AG04450 (cell line): ENCODE measurements at places on chromosomes 7 and 10.

GRCh38 chr7:27161721-27162560 lies 3.4 kb downstream of the HOXA9 start:
- DNase-seq = no peak

GRCh38 chr7:2120841-2121830 lies 111.6 kb downstream of the MAD1L1 start:
- DNase-seq = no peak

DNA sequence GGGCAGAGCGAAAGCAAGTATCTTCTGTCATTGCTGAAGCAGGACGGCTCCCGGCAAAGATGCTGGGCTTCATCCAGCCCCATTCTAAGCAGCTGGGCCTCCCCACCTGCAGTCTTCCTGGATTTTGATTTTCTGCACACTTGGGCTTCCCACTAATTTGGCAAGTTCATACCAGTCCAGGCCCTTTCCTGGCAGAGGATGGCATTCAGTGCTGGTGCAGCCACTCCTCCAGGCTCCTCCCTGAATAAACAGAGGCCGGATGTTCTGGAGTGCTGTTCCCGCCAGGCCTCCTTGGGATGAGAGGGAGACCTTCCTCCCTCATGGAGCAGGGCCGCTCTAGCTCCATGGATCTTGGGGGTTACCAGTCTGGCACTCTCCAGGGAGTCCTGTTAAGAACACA lies 3.4 kb downstream of the BAG3 start:
- DNase-seq = no peak

GRCh38 chr10:125158275-125158600 lies 2.1 kb downstream of the CTBP2 start:
- no peak for DNase-seq

GRCh38 chr7:41584746-41585145 lies 118.1 kb downstream of the INHBA start:
- DNase-seq = no peak

GRCh38 chr10:1425879-1426278 lies 311.4 kb downstream of the ADARB2 start:
- DNase-seq = no peak

DNA sequence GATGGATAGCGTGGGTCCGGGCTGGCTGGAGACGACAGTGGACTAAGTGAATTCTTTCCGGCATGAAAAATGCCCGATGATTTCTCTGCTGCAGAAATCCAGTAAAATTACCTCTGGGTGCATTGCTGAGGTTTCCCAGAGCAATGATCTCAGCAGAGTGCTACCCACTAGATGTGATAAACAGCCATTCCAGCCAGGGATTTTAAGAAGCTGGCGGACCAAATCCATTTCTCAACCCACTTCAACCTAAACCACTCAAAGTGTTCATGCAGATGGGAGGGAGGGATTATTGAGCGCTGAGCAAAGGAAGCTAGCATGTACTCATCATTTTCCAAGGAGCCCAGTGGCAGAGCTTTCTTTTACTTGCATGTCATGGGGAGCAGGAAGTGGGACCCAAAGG lies 116.7 kb downstream of the PRKCQ start:
- DNase-seq = no peak

DNA sequence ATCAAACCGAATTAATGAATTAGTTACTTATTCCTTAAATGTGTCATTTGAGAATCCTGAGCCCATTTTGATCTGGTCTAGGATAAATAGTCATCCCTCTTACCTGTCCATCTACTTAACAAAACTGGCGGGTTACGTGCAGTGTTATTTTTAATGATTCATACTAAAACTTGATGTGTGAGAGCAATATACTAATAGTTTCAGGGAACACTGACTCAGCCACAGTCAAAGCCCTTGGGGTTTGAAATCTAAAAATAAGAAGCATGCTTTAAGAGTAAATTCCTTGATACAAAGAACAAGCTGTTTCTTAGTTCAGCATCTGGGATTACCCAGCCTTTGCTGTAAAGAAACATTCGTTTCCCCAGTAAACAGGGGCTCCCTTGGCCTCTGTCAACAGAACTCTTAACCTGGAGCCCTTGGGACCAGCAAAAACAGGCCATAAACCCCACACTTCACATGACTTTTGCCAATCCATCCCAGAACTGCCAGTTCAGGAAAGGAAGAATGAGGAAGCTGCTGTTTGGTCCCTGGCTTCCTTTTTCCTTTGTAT lies 370.6 kb upstream of the IGFBP3 start:
- no peak for DNase-seq

- DNase-seq = no peak
Measured at GRCh38 chr10:45419676-45420025, 45.6 kb downstream of the ALOX5 start.

DNA sequence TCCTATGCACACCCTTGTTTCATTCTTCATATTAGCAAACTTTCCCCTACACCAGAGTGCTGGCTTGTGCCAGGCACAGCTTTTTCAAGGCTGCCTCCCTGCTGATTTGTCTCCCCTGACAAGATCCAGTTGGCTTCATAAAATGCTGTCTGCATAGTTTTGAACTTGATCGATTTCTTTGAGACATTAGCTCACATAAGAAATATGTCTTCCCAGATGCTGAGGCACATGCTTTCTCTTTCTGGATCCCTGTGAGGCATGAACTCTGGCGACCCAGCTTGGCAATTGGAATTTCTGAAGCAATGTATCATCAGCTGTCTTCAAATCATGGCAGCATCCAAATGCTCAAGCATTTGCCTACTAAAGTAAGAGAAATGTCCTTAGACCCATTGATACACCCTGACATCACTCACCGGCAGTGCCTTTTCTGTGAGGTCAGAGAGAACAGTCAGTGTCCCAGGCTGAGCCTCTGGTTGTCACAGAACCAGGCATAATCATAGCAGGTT lies 616.4 kb upstream of the GHITM start:
- DNase-seq = no peak
